ENCODE measurements at places on chromosomes 5 and 9.

- DNase-seq = no peak
These were observed 158.1 kb downstream of the HACD4 start for GRCh38 chr9:20873240-20873865.

GRCh38 chr9:125617087-125617486 is 89.9 kb downstream of the MAPKAP1 start:
- no peak for DNase-seq

- no peak for DNase-seq
These were observed 334.4 kb downstream of the KCTD16 start for GRCh38 chr5:144504929-144505577.

DNA sequence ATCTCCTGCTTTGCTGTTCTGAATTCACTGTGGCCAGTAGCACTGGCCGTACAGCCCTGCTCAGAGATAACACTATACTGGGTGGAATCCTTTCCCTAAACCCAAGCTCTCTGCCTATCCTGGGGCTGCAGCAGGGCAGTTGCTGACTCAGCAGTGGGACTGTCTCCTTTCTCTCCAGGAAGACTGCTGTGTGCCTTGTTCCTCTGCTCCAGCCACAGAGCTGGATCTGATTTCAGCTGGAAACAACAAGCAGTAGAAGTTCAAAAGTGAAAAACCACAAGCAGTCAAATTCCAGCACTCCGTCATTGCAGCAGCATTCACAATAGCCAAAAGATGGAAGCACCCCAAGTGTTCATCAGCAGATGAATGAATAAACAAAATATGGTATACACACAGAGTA is 105.0 kb downstream of the FBXL7 start:
- DNase-seq = no peak

GRCh38 chr5:3429962-3430361 is 165.7 kb upstream of the IRX1 start:
- no peak for DNase-seq

DNA sequence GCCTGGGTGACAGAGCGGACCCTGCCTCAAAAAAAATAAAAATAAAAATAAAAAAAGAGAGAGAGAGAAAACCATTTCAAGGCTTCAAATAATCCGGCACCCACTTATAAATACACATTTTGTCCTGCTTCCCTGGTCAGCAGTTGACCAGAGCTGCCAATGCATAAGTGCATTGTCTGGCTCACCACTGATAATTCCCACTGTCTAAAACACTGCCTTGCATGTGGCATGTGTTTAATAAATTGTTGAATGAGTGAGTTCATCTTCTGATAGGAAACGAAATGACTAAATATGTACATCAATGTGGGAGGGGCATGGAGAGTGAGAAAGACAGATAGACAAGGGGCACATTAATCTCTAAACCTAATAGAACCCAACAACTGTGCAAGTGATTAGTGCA is 42.9 kb downstream of the MEGF10 start:
- DNase-seq = no peak

DNA sequence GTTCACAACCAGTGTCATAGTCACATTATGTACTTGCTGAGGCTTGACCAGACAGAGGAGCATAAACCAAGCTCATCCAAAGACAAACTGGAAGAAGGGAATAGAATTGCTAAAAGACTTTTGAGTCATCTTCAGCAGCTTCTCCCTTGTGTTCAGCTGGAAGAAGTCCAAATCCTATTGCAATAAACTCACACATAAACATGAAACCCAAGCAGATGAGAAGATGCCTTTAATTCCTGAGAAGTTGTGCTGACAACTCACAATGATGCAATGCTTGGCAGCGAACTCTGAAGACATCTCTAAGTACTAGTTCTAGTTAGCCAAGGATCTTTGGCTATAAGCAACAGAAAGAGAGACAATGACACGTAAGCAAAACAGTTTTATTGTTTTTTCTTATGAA is 642.1 kb downstream of the KCTD16 start:
- DNase-seq = no peak

- DNase-seq = no peak
These were observed 347.2 kb upstream of the MEF2C start for GRCh38 chr5:89230178-89230577.

GRCh38 chr9:30511666-30512065 is 1872.8 kb upstream of the ACO1 start:
- DNase-seq = no peak

DNA sequence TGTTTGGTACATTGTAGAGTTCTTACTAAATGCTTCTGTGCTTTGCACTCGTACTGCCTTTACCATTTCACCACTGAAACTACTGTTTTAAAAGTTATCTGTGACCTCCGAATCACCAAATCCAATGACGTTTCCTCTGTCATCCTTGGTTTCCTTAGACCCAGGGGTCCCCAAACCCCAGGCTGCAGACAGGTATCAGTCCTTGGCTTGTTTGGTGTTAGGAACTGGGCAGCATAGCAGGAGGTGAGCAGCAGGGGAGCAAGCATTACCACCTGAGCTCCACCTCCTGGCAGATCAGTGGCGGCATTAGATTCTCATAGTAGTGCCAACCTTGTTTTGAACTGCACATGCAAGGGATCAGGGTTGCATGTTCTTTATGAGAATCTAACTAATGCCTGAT is 26.8 kb upstream of the APC start:
- DNase-seq = no peak

DNA sequence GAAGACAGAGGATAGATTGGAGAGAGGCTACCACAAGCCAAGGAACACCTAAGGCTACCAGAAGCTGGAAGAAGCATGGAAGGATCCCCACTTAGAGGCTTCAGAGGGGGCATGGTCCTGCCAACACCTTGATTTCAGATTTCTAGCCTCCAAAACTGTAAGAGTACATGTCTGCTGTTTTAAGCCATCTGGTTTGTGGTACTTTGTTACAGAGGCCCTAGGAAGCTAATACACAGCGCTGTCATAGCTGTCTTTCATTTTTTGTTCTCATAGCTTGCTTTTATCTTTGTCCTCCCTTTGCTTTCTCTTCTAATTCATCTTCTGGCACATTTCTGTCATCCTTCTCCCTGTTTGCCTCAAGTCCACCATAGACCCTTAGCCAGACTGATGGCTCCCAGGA is 104.5 kb downstream of the ATP10B start:
- DNase-seq = no peak

GRCh38 chr9:97808972-97809371 is 44.1 kb upstream of the FOXE1 start:
- DNase-seq = no peak

DNA sequence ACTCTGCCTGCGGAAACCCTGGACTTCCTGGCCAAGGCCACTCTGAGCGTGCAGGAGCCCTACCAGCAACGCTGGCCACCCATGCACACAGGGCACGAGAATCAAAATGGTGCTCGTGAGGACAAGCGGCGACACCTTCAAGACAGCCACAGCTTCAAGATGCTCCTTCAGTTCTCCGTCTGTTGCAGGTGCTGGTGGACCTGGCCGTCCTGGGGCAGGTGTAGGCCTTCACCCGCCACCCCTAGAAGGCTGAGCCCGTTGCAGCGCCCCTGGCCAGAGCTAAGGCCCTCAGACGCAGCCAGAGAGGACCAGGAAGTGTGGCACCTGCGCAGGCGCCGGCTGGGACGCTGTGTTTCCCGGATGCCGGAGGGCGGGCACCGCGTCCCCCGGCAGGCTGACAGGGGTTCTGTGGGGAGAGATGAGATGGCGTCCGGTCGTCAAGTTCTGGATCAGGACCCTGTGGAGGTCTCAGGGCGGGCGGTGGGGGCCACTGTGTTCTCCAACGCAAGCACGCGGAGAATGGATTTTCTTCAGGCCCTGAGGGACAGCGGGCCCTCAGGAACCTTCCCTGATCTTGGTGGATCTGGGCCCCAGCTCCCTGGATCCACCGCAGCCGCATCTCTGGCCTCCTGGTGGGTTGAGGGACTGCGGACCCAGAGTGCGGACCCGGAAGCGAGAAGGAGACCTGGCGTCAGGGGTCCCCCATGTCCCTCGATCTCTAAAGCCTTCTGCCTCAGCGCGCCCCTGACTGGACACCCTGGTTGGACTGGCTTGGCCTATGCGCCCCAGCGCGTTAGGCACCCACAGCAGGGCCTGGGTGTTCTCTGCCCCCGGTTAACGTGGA is 1770.8 kb upstream of the CDH9 start:
- no peak for DNase-seq

GRCh38 chr5:99355881-99356280 is 427.1 kb upstream of the CHD1 start:
- no peak for DNase-seq

- no peak for DNase-seq
These were observed 10.2 kb upstream of the SFXN1 start for GRCh38 chr5:175467983-175468690.

- DNase-seq = no peak
These were observed 419.7 kb downstream of the CDH10 start for GRCh38 chr5:24225051-24225450.

- no peak for DNase-seq
These were observed 39.2 kb upstream of the NEK6 start for GRCh38 chr9:124218438-124218982.

DNA sequence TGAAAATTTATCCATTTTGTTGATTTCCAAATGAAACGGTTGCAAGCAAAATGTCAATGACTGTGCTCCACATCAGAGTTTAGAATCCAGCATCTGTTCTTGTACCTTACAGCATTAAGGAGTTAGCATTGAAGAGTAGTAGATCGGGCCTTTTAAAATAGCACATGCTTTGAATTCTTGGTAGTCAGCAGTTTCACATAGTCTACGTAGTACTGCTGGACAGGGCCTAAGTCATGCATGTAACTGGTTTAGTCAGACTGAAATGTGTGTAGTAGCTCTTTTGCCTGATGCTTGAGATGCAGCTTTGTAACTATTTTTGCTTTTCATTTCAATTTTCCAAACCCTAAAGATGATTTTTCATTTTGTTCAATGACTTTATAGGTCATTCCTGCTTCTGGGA is 19.8 kb downstream of the LECT2 start:
- no peak for DNase-seq

- DNase-seq = no peak
These were observed 175.1 kb upstream of the PCSK5 start for GRCh38 chr9:75715360-75715759.

DNA sequence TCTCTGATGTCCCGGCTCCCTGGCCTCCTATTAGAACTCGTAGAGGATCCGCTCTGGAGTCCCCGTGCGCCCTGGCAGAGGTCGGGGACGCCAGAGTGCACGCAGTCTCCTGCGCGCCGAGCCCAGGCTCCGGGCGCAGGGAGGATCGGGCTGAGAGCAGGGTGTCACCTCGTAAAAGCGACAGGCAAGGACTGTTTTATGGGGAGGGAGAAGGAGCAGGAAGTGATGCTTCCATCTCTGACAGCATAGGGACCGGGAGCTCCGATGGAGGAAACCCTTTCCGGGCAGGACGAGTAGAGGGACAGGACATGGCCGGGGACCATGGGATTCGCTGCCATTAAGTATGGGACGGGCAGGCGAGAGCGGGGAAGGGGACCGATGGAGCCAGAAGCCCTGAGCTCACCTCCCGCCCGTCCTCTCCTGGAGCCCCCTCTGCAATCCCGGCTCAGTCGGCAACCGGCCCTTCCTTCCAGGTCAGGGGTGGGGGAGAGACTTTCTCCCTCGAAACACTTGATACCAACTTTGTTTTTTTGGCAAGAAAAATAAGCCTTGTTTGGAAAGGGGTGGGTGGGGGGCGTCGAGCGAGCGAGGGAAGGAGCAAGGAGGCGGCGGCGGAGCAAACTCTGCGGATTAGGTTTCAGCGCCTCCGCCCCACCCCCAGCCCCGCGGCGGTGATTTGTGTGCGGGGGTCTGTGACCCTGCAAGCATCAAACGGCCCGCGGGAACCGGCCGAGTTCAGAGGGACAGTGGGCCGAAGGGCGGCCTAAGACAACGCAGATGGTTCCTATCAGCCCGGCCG is 12.6 kb downstream of the LMX1B start:
- no peak for DNase-seq
